H1 (cell line): ENCODE measurements at places on chromosomes 6 and 20. TPM values are rescaled to one million over a fixed set of nuclear protein-coding genes. Genes with fewer than 3 reads are reported as not detected.

- no peak for DNase-seq
Measured at GRCh38 chr6:30881392-30882203, 2.7 kb upstream of the DDR1 start.

The RNF182 gene
- total RNA-seq: 10.7 and 13.0 TPM in 2 replicates

The CAGE1 gene
- 0.09 TPM in 1 of 2 replicates, not detected in the other for total RNA-seq

The TRIM10 gene
- not detected in 2 replicates for total RNA-seq

The SPATA25 gene
- 2.5 and 3.0 TPM in 2 replicates for total RNA-seq

The ARMH2 gene
- total RNA-seq: not detected in 2 replicates

DNA sequence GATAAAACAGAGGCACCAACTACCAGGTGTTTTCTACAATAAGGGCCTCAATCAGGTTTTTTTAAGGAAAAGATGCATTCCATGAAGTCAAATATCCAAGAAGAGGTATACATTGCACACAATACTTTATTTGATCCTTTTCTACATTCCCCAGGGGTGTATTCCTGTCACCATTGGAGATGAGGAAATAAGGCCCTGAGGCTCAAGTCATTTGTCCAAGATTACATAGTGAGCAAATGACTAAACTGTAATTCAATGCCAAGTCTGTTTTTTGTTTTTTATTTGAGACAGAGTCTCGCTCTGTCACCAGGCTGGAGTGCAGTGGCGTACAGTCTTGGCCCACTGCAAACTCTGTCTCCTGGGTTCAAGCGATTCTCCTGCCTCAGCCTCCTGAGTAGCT lies 69.2 kb upstream of the CDYL start:
- no peak for DNase-seq

The MLN gene
- total RNA-seq: not detected in 2 replicates

DNA sequence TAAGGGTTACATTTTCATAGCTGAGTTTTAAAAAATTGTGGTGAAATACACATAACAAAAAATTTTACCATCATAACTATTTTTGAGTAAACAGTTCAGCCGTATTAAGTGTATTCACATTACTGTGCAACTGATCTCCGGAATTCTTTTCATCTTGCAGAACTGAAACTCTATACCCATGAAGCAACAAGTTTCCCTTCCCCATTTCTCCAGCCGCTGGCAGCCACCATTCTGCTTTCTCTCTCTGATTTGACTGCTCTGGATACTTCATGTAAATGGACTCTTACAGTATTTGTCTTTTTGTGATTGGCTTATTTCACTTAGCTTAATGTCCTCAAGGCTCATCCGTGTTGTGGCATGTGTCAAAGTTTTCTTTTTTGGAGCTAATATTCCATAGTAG lies 341.6 kb downstream of the QKI start:
- no peak for DNase-seq

- DNase-seq: no peak
Measured at GRCh38 chr6:14875481-14876063, 370.3 kb upstream of the JARID2 start.

The C6orf141 gene
- 16.1 and 17.6 TPM in 2 replicates for total RNA-seq

The FAM209A gene
- not detected in 2 replicates for total RNA-seq

GRCh38 chr6:11217360-11218101 lies 14.9 kb downstream of the NEDD9 start:
- no peak for DNase-seq

DNA sequence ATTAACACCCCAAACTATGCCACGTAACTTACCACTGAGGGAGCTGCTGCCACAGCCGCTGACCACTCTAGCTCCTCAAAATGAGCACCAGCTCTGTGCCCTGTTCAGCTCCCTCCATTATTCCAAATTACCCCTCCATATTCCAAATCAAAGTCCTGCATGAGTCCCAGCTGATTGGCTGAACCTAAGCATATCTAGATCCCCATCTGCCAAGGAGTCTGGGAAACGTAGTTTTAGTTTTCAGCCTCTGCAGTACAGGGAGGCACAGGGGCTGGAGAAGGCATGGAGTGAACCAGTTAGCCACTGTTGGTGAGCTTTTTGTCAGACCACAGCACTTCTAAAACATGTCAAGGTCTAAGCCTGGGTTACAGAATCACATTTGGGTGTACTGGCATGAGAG lies 15.9 kb downstream of the UNC5CL start:
- DNase-seq: no peak
